Iris pigment epithelial cell (primary cell): ENCODE measurements at places on chromosomes 12 and 14.
A peak's percentile ranks its signal among the peaks of the same experiment; 100 is the strongest.

- DNase-seq, result peak; percentile 59
Measured at GRCh38 chr14:72679141-72679535, 214.8 kb downstream of the DPF3 start.

GRCh38 chr12:132170094-132170636, 25.9 kb downstream of the NOC4L start:
- peak; percentile 75 for DNase-seq

DNA sequence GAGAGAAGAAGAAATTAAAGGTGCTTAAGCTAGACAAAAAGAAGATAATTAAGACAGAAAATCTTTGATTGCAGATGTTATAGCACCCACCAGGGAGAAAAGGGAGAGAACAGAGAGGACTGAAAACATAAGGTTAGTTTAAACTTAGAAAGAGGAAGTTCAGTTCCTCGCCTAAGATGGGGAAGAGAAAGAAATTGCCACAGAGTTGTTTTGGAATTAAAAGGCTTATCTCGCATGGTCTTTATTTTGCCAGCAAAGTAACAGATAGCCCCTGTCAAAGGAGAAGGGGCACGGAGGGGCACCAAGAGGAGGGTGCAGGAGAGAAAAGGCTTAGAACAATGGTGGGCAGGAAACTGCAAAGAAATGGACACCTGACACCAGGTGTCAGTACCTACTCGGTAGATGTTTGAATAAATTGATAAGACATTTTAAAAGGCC, 17.8 kb upstream of the OXA1L start:
- no peak for DNase-seq

- DNase-seq, result no peak
Measured at GRCh38 chr14:100713705-100714104, 13.0 kb upstream of the DLK1 start.

DNA sequence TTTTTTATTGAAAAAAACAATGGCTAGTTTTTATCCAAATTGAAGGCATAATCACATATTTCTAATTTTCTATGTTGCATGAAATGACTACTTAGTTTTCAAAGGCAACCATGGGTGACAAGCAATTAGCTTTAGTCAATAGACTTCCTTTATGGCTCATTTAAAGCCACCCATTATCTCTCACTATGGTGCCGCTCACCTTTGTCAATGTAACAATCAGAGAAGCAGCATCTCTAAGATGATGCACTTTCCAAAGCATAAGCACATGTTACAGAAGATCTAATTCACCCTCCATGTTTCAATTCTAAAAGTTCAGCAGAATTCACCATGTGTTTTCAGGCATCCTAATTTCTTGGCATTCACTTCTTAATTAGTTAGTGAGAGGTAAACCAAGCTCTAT, 166.6 kb upstream of the RPL10L start:
- DNase-seq, result no peak

- DNase-seq, result peak; percentile 87
Measured at GRCh38 chr14:22519877-22520685, 68.9 kb downstream of the DAD1 start.

DNA sequence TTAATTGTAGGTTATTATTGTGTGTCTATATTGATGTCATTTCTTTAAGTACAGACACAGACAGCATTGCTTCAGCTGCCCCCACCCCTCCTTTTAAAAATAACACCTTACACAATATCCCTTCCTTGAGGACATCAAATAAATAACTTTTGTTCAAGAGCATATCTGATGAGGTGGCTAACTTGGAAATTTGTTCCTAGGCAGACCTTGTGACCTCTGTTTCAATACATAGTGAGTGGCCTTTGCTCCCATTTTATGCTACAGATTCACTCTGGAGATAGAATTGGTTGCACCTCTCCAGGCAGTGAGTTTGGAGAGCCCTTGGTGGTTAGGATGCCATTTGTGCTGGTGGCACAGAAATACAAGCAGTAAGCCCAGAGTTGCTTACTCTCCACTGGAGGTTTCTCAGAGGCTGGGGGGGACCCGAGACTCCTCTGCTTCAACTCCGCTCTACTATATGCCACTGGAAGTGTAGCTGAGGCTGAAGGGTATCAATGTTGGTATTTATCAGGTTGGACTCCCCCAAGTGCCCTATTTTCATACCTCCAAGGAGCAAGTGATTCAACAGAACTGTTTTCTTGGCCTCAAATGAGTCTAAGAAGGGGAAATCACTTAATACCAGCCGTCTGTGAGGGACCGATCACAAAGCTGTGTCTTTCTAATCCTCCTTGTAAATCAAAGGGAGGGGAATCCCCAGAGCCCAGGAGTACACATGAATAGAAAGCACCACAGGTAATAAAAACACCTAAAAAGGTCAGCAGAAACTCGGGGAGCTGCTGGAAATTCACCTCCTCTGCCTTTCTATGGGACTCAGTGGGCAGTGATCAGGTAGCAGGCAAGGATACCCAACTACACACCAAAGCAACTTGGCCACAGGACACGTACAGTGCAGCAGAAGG, 463.1 kb downstream of the RAD51B start:
- DNase-seq, result no peak

- peak; percentile 72 for DNase-seq
Measured at GRCh38 chr12:47770086-47770726, 2.8 kb upstream of the SLC48A1 start.

DNA sequence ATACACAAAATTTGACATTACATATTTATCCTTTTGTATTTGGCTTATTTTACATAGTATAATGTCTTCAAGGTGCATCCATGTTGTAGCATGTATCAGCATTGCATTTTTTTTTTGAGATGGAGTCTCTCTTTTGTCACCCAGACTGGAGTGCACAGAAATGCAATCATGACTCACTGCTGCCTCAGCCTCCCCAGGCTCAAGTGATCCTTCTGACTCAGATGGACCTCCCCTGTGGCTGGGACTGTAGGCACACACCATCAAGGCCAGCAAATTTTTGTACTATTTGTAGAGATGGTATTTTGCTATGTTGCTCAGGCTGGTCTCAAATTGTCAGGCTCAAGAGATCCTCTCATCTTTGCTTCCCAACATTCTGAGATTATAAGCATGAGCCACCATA, 214.4 kb upstream of the ALG10B start:
- DNase-seq, result no peak

- no peak for DNase-seq
Measured at GRCh38 chr14:69161590-69161989, 8.7 kb upstream of the DCAF5 start.

DNA sequence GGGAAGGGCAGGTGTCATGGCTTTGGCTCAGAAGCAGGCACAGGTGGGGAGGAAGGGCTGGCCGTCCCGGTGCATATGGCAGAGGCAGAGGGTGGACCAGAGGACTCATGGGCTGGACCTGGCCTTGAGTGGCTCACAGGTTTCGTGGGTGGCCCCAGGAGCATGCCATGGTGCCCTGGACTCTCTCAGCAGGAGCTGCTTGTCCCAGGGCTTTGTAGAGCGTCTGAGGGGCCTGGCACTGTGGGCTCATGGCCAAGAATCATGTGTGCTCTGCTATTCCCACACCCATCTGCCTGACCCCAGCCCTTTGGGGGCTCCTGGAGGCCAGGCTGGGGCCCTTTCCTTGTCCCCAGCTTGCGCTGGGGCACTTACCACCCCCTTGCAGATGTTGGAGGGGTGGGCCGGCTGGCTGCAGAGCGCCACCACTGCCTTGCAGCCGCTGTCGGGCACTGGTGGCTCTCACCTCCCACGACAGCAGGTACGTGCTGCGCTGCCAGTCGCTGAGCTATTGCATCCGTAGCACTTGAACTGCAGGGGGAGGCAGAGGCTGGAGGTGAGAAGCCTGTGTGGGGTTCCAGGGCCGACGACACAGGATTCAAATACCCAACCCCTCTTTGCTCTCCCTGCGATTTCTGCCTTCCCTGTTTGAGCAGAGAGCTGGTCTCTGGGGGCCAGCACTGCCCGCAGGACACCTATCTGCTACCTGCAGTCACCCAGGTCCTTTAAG, 187.4 kb upstream of the PRMT8 start:
- DNase-seq, result no peak

DNA sequence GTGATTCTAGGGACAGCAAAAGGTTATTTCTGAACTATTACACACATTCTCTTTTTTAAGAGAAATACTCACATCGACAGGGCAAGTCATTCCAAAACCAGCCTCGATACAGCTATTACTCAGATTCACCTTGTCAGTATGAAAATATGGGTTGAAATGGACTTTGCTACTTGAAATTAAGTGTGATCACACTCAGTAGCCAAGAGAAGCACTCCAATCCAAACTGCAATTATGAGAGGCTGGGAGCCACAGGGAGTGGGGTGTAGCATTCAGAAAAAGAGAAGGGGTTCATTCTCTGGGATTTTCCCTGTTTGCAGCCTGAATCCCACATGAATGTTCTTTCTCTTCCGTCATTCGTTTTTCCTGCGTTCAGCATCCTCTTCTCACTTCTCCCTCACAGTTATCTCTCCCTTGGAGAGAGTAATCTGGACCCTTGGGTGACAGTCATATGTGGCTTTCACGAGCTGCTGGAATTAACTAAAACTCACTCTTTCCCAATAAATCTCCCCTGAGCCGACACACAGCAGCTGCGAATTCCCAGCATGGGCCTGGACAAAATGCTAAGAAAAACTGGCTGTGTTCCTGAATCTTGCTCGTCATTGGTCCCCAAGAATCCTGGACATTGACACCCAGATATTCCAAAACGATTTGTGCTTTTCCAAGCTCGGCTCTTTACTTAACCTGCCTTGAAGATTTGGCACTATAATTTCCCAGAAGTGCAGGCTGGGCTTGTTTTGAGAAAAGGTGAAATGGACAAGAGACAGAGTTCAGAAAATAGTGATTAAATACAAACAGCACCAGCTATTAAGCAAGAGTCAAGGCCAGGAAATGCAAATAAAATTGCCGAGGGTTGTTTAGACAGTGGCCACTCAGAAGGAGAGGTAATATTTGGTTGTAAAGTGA, 199.5 kb upstream of the PLEKHG7 start:
- peak; percentile 6 for DNase-seq

DNA sequence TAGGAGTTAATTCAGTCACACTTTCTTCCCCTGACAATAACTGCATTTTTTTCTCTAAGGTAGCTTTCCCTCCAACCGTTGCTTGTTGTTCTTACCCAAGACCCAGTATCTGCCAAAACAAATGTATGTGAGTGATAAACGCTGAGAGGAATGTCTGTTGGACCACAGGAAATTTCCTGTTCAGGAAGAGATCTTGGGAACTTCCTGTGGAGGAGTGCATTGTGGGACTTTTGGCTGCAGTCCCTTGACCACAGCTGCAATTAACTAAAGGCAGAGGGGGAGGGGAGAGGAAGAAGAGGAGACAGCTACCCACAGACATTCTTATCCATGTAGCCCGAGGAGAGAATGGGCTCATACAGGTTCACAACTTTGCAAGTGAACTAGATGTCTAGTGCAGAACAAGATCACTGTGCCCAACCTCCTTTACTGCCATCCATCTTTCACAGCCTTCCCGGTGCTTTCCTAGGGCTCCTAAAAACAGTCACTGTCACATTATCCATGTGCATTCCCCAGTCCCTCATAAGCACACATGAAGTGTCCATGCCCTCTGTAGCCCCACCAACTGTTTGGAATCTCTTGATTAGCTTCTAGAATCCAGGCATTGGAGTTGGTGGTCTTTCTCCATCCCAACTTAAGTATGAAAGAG, 149.5 kb downstream of the ETV6 start:
- peak; percentile 96 for DNase-seq

- DNase-seq, result peak; percentile 80
Measured at GRCh38 chr12:55738123-55739024, 4.5 kb upstream of the GDF11 start.

- DNase-seq, result peak; percentile 90
Measured at GRCh38 chr12:87509237-87509820, 519.9 kb downstream of the C12orf50 start.

GRCh38 chr14:95561001-95561412, 26.2 kb downstream of the GLRX5 start:
- DNase-seq, result peak; percentile 86

DNA sequence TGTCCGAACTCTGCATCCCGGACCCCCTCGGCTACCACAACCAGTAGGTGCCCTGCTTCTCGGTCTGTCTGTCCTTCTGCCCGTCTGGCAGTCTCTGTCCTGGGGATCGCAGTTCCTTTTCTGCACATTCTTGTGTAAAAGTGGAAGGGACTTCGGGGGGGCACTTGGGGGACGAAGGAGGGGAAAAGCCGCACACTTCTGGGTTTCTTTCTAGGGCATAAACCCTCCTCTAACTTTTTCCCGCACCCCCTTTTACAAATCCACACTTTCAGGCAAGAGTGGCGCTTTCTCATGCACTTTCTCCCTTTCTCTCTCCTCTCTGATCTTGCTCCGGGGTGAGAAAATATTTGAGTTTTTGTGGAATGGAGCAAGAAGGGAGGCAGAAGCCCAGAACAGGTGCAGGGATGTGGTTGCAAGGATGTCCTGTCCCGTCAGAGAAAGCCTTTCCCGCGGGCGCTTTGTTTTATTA, 506 bp downstream of the ESRRB start:
- no peak for DNase-seq

- DNase-seq, result peak; percentile 96
Measured at GRCh38 chr12:105986779-105987684, 151.7 kb downstream of the NUAK1 start.

DNA sequence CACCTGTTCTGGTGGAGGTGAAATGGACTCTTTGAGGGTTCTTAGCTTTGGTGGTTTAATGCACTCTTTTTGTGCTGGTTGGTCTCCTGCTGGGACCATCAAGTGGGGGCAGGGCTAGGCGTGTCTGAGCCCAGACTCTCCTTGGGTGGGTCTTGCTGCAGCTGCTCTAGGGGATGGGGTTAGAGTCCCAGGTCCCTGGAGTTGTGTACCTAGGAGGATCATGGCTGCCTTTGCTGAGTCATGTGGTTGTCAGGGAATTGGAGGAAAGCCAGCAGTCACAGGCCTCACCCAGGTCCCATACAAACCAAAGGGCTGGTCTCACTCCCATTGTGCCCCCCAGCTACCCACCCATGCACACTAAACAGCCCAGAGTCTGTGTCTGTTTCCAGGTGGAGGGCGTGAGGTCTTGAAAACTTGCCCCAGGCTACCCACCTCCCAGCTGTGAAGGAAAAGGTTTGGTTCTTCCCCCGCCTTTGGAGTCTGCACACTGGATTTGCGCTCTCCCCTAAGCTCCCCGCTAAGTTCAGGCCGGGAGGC, 387.7 kb downstream of the TMTC2 start:
- no peak for DNase-seq

- no peak for DNase-seq
Measured at GRCh38 chr14:81434230-81434629, 34.1 kb upstream of the STON2 start.

DNA sequence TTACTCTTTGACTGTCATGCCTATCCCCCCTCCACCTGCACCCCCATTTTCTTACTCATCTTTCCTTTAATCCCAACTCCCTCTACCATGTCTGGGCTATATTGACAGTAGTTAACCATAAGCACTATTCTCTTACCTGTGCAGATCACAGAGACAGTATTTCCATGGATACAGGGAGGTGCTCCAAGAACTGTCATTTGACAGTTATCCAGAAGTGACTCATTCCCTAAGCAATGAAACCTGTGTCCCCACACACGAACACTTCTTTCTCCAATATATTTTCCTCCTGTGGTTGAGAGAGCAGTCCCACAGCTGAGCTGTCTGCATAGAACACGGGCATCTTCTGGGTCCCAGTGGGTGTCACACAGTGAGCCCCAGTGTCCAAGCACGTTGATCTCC, 68.8 kb downstream of the CD163L1 start:
- DNase-seq, result no peak

GRCh38 chr14:80324649-80325048, 113.3 kb upstream of the DIO2 start:
- no peak for DNase-seq

GRCh38 chr14:95326987-95327386, 7.3 kb upstream of the CLMN start:
- no peak for DNase-seq

GRCh38 chr12:65875640-65876071, 51.4 kb downstream of the HMGA2 start:
- DNase-seq, result peak; percentile 66
